Activated CD8-positive, alpha-beta memory T cell treated with anti-CD3 and anti-CD28 coated beads for 1 hour (primary cell): ENCODE measurements at places on chromosomes 3 and 15.

DNA sequence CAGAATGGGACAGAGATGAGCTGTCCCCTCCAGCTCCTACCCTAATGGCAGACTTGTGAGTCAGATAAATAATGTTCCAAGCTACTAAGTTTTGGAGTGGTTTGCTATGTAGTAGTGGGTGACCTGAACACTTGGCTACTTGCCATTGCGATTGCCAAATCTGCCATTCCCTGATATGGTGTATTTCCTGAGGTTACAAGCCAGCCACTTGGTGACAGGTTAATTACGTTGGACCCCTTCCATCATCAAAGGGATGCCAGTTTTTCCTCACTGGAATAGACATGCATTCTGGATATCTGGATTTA lies 33.6 kb downstream of the MORF4L1 start:
- no peak for DNase-seq

GRCh38 chr3:14122301-14122700 lies 2.4 kb downstream of the CHCHD4 start:
- DNase-seq = no peak

GRCh38 chr3:59865351-59865750 lies 815.5 kb upstream of the CFAP20DC start:
- no peak for DNase-seq

GRCh38 chr3:189270248-189270832 lies 98.6 kb downstream of the TPRG1 start:
- no peak for DNase-seq

- DNase-seq = no peak
These were observed 340.3 kb downstream of the SLC9A9 start for GRCh38 chr3:143507735-143508580.

DNA sequence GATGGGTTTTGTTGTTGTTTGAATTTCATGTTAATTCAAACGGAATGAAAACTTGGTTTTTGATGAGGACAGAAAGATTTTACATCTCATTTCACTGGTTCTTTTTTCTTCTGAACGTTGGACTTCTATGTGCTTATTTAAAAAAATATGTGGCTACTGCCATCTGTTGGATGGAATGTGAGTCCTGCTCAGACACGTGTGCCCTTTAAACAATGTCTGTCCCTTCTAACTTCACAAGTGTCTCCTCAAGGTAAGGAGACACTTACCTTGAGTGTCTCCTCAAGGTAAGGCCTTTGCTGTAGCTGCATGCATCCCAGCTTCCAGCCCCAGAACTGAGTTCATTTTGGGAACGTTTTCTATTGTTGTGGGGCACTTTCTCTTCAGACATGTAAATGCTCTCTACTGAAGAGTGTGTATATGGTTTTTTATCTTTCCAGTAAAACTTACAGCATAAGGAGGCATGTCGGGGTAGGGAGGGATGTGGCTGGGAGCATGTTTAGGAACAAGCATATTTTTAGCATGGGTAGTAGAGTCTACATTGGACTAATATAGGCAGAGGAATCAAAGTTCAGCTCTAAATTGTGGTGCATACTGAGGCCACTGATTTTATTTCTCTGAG lies 63.1 kb upstream of the UBE3A start:
- DNase-seq = no peak

GRCh38 chr3:105848821-105849220 lies 20.0 kb downstream of the CBLB start:
- DNase-seq = no peak

DNA sequence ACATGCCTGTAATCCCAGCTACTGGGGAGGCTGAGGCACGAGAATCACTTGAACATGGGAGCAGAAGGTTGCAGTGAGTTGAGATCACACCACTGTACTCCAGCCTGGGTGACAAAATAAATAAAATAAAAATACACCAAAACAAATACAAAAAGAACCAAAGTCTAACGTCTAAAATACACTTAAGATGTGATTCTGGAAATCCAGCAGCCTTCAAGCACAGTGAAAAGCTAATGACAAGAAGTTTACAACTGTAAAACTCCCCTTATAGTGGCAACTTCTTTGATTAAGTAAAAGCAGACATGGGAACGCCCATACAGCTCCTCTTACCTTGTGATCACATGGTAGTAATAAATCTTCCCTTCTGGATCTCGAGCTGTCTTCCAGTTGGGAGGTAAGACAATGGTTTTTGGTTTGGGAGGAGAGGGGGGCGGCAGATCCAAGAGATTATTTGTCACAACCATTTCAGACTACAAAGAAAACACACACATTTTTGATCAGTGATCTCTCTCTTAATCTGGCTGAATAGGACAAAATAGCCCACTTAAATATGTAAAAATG lies 62.8 kb downstream of the NBEAL2 start:
- DNase-seq = no peak

- DNase-seq = no peak
These were observed 21.7 kb downstream of the SSR3 start for GRCh38 chr3:156533205-156533604.

- DNase-seq = no peak
These were observed 294.9 kb upstream of the SGO1 start for GRCh38 chr3:20480786-20481365.

DNA sequence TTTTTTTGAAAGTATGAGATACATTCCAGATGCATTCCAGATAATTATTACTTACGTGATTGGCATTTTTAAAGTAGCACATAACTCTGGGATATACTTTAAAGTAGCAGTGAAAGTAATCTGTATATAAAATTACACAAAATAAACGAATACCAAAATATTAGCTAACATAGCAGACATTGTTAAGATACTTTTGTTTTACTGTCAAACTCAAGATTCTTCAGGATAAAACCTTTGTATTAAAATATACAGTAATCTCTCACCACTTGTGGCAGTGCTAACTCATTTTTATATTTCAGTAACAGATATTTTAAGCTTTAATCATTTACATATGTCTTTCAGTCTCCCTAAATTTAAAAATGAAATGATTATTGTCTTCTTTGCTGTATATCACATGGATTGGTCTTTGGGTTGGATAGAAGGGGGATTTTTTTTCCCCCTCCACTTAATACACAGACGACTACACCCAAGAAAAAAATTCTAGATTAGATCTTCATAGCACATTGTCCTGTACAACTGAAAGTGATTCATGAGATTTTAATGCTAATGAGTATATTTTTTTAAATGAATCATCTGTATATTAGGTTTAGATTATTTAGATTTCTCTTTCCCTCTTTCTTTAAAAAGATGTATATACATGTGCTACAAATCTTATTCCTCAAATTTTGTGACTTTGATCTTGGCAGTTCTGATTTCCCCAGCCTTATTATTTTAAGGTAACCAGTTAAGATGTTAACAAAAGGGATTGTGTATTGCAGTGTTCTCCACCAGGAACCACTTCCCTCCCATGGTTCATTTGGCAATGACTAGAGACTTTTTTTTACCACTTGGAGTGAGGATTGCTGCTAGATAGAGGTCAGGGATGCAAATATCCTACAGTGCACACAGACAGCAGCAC lies 24.5 kb upstream of the EBLN2 start:
- DNase-seq = no peak

DNA sequence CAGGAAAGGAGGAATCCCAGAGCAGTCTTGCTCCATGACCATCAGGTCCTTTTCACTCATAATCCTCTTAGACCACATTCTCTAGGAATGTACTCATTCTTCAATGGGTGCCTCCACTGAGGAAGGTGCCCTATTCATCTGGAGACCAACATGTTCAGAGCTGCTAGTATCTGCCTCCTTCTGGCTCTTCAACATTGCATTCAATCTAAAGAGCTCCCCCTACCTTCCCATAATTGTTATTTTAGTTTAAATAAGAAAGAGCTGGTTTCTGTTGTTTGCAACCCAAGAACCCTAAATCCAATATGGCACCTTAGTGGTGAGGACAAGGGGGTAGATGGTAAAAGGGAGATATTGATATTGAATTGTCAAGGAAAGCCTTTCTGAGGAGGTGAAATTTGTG lies 67.6 kb downstream of the SCN11A start:
- no peak for DNase-seq

GRCh38 chr3:80000022-80000421 lies 232.2 kb upstream of the ROBO1 start:
- DNase-seq = no peak

DNA sequence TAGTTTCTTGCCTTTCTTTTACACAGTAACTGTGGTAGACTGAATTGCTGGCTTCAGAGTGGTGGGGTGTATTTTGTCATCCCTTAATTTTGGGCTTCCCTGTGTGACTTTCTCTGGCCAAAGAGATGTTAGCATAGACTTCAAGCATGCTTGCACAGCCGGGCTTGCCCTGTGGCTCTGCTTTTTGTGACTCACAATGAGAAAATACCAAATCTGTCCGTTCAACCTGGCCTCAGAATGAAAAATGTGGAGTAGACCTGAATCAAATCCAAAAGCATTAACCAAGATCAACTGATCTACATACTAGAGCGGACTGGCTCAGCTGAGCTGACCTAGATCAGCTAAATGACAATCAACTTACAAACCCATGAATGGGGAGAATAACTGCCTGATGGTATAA lies 51.4 kb downstream of the PLAAT1 start:
- DNase-seq = no peak

- no peak for DNase-seq
These were observed 270.0 kb upstream of the PEX5L start for GRCh38 chr3:180306691-180307090.

DNA sequence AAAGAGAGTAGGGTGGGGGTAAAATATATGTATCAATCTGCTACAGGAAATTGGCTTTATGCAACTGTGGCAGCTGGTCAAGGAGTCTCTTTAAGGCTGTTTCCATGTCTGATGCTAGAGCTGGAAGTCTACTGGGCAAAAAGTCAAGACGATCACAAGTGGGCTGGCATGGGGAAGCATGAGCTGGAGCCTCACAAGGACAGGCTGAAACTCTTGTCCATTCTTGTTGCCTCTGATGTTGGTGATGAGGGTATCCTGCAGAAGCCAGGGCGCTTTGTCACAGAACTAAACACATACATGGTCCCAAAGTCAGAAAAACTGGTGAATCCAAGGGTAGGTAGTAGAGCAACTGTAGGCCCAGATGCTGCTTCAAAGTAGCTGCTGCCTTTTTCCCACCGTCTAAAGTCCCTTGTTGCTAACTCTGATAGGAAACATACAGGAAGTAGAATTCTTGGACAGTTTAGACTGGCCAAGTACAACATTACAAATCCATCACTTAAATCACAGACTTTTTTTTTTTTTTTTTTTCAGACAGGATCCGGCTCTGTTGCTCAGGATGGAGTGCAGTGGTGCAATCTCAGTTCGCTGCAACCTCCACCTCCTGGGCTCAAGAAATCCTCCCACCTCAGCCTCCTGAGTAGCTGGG lies 54.2 kb downstream of the RPL39L start:
- DNase-seq = no peak

GRCh38 chr3:190911382-190911781 lies 48.9 kb upstream of the GMNC start:
- no peak for DNase-seq

DNA sequence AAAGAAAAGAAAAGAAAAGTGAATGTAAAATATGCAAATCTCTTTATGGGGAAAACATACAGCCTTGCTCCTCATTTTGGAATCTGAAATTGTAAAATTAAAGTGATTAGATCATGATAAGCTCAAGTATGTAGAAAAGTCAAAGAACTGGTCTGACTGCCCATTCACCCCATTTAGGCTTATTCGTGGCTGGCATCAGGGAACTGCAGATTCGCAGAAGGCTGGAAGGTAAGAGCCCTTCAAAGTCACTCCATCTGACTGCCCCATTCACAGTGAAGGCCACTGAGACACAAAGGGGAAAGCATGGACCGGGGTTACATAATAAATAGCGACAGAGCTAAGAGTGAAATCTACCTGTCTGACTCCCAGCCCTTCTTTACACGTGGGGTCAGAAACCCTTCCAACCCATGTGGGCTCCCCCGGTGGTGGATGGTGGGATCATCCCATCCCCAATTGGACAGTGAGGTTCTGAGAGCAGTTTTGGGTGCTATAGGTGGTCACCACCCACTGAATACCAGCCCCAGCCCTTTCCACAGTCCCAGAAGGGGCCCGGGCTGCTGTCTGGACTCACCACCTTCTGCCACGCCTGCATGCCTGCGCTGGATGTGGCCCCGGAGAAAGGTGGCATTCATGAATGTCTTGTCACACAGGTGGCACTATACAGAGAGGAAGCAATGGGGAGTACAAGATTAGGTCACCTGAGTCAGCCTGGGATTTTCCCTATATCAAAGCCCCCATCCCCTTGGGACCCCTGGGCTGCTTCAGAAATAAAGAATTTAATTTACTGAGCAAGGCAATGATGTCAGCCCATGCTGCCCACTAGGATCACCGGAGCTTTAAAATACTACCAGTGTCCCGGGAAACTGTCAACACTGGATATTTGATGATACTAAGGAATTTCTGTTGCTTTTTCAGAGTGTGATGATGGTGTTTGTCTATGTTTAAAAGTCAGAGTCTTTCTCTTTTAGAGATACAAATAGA lies 17.9 kb downstream of the DZIP1L start:
- DNase-seq = no peak

GRCh38 chr3:40268802-40269524 lies 40.5 kb upstream of the EIF1B start:
- DNase-seq = no peak

DNA sequence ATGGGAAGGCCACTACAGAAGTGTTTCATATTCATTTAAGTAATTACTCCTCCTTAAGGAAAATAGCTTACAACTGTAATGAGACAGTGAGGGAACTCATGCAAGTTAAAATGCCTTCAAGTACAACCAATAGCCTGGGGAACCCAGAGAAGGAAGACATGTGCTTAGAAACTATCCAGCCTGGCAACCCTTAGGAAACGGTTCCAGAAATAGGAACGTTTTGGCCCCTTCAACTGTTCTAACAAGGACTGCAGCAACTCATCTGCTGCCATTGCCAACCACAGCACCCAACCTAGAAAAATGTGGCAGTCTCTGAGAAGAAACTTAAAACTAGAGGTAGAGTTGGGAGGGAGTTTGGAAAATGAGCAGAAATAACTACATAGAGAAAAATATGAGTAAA lies 147.5 kb upstream of the STRIT1 start:
- no peak for DNase-seq

DNA sequence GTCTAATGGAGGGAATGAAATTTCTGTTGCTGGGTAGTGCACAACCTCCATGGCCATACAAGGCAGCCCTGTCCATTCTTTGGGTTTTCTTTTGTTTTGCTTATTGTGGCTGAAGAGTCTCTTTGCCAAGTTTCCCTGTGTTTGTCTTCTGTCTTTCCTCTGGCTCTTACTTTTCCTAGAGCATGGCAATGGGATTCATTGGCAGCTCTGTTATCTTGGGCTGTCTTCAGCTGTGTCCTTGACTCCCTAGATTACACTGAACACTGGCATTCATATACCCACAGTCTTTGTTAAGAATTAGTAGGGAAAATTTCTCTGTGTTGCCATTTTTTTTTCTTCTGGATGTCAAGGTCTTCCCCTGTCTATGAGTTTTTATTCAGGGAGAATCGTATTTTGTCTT lies 16.1 kb upstream of the DCBLD2 start:
- no peak for DNase-seq
